Hematopoietic multipotent progenitor cell treated with erythropoietin and hydrocortisone succinate and interleukin-3 and kit ligand, for 17 days (in vitro differentiated cells): ENCODE measurements at places on chromosomes 5 and 9.

DNA sequence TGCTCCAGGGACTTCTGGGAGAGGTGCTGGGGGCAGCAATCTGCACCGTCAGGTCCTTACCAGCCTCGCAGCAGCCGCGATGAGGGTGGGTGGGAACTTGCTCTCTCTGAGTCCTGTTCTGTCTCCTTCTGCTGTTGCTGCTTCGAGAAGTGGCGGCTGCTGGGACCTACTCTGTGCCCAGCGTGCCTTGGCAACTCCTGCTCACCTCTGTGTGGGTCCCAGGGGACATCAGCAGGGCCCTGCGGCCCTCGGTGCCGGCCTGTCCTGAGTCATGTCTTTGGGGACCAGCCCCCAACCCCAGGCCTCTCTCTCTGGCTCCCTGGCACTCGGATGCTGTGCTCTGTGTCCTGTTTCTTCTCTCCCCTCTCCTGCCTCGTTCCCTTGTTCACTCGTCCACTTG is 49.5 kb downstream of the KCNT1 start:
- DNase-seq = no peak

- no peak for DNase-seq
These were observed 24.1 kb downstream of the FLT4 start for GRCh38 chr5:180625125-180625790.

GRCh38 chr9:137299203-137299565 is 2.9 kb downstream of the NRARP start:
- no peak for DNase-seq

DNA sequence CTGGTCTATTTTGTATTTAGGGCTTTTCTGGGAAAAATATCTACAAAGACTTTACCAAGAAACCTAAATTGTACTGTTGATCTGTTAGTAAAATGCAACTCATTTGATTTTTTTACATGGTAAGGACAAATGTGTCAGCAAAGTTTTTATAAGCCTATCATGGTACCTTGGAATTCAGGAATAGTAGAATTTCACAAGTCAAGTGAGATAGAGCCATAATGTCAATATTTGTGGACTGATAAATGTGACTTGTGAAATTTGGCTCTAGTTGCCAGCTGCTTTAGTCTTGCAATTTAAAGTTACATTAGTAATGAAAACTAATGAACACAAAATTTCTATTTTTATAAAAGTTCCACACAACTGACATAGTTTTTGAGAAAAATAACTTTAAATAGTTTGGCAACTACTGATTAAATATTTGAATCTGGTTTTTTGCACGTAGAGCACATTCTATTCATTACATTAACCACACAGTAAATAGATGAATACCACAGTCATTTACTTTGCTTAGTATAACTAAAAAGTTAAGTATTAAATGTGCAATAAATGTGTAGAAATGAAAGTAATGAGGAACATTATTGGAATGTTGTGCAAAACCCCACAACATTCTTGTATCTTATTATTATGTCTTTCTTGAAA is 41.2 kb upstream of the RIOK2 start:
- DNase-seq = no peak

GRCh38 chr5:172548981-172549687 is 91.9 kb upstream of the NEURL1B start:
- DNase-seq = no peak

DNA sequence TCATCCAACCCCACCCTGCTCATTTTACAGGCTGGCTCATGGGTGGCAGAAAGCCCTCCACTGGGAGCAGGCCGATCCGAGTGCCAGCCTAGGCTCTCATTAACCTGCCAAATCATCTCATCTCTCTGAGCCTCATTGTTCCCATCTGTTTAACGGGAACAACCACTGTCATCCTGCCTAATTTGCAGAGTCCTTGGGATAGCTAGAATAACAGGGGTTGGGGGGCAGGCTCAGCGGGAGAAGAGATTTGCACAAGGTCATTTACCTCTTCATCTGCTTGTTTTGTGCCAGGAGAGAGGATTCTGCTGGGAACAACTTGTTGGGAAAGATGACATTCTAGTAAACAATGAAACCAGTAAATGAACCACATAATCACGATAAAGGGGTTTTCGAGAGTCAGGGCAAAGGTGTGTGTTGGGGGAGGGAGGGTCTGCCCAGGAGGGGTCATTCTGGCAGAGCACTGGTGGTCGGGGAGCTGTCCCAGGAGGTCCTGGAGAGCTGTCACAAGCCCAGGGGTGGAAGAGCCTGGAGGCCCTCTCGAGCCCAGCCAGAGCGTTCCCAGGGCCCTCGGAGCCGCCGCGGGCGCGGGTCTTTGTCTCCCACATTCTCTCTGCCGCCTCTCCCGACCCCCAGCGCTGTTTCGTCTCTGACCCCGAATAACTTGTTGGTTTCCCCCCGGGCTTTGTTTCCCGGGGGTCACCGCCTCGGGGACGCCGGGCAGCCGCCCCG is 22.8 kb upstream of the NDST1 start:
- no peak for DNase-seq

DNA sequence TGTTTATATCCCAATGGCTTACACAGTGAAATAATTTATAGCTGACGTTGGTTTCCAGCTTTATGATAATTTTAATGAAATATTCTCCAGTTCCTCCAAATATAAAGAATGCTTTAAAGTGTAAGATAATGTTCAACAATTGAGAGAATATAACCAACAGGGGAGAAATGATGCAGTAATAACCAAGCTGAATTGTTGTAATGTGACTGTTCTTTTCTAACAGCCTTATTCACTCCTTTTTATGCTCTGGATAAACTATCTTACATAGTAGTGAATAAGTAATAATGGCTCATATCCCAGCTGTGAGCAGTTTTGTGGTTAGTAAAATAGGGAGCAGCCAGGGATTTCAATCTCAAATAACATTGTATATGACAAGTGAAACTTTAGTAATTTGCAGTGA is 2348.7 kb upstream of the ACO1 start:
- DNase-seq = no peak
